CD4-positive, alpha-beta T cell treated with Interleukin-17A for 4 hours (primary cell): ENCODE measurements at places on chromosomes 1 and 21.

GRCh38 chr1:150568594-150568966, 10.8 kb downstream of the MCL1 start:
- no peak for DNase-seq

GRCh38 chr1:201708085-201708512, 120.9 kb upstream of the IPO9 start:
- DNase-seq, result no peak

GRCh38 chr1:31436596-31437432, 23.8 kb downstream of the SERINC2 start:
- no peak for DNase-seq

- no peak for DNase-seq
Measured at GRCh38 chr1:207919523-207920170, 8.7 kb upstream of the CD34 start.

- DNase-seq, result peak; percentile 63
Measured at GRCh38 chr1:22420455-22421053, 31.1 kb upstream of the ZBTB40 start.

GRCh38 chr1:160258177-160258798, 4.1 kb downstream of the DCAF8 start:
- no peak for DNase-seq

GRCh38 chr1:182084487-182085316, 23.2 kb upstream of the ZNF648 start:
- DNase-seq, result peak; percentile 86

- DNase-seq, result peak; percentile 86
Measured at GRCh38 chr1:26287033-26287711, 7.3 kb downstream of the SH3BGRL3 start.

GRCh38 chr21:29822064-29822463, 117.7 kb downstream of the GRIK1 start:
- no peak for DNase-seq

DNA sequence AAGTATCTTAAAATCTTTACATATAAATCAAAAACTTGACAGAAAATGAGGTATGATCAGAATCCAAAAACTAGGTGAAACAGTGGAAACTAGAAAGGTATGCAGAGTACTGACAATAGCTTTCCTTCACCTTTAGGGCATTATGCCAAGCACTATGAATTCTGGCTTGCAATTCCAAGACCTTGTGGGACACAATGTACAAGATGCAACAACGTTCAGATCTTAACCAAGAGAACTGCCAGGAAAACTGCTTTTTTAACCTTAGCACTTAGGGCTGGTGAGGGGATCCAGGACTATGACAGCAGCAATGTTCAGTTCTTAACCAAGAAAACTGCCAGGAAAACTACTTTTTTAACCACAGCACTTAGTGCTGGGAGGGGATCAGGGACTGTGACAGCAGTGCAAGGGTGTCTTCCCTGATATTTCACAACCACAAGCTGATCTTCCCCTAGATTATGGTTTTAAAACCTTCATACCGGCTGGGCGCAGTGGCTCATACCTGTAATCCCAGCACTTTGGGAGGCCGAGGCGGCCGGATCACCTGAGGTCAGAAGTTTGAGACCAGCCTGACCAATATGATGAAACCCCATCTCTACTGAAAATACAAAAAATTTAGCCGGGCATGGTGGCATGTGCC, 22.3 kb downstream of the FOXJ3 start:
- DNase-seq, result no peak

- DNase-seq, result no peak
Measured at GRCh38 chr1:212554401-212554800, 54.2 kb upstream of the ATF3 start.

GRCh38 chr1:59703226-59703917, 111.4 kb upstream of the HOOK1 start:
- no peak for DNase-seq

DNA sequence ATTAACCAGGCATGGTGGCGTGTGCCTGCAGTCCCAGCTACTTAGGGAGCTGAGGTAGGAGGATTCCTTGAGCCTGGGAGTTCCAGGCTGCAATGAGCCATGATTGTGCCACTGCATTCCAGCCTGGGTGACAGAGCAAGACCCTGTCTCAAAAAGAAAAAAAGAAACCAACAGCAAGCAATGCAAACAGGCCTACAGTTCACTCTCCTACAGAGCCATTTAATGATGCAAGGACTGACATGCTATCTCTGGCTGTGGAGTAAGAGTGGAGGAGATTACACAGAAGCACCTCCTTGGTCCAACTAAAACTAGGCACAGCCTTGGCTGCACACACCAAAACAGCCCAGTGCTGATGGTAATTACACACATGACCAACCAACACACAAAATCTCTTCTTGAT, 127.5 kb upstream of the SOD1 start:
- no peak for DNase-seq

GRCh38 chr1:21906173-21907078, 30.7 kb downstream of the HSPG2 start:
- DNase-seq, result no peak

DNA sequence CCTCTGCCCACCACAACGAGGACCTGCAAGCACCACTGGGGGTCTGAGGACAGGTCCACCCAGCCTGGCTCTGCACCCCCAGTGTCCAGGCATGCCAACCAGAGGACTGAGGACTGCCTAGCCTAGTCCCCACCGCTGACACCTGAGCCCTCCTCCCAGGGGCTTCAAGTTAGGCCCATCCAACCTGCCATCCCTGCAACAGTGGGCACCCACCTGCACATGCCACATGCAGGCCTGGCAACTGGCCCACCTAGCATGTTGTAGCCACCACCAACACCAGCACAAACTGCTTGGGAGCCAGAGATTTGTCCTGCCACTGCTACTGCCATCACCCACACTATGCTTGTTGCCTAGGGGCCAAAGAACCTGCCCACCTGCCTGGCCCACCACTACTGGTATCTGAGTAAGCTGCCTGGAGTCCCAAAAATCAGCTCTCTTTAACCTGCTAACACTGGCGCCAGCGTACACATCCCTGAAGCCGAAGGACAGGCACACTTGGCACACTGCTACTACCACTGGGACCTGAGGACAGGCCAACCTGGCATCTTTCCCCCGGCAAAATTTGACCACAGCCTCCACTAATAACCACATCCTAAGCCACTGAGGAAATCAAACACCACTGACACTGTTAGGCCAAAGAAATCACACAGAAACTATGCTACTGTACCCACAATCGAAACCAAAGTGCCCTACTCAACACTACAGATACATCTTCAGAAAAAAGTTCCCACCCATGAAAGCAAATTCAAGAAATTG, 61.5 kb downstream of the PSMG1 start:
- DNase-seq, result no peak

- DNase-seq, result no peak
Measured at GRCh38 chr1:182672487-182672836, 11.9 kb downstream of the RGS8 start.

GRCh38 chr1:55337801-55338447, 122.8 kb upstream of the USP24 start:
- DNase-seq, result no peak

GRCh38 chr1:186497651-186498050, 36.7 kb upstream of the PDC start:
- no peak for DNase-seq

DNA sequence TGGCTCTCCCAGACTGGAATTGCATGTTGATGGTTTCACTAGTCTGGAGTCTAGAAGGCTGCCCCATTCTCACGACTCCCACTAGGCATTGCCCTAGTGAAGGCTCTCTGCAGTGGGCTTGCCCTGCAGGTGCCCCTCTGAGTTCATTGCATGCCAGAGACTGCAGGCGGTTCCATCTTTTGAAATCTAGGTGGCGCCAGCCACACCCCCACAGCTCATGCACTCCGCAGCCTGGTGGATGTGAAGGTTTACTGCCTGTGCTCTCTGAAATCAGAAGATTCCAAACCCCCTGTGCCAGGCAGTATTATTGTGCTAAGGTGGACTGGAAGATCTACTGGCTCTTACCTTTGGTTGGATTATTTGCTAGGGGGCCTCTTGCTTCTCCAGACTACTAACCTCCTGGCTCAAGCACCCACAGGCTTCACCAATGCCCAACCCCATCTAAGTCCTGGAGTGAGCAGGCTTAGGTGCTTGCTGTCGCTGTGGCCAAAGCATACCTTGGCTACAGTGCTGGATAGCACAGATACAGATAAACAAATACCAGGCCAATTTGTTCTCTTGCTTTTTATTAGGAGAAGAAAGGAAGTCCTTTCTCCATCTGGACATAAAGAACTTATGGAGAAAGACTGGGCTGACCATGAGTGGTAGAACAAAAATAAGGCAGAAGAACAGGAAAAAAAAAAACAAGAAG, 83.5 kb upstream of the SIM2 start:
- DNase-seq, result no peak

DNA sequence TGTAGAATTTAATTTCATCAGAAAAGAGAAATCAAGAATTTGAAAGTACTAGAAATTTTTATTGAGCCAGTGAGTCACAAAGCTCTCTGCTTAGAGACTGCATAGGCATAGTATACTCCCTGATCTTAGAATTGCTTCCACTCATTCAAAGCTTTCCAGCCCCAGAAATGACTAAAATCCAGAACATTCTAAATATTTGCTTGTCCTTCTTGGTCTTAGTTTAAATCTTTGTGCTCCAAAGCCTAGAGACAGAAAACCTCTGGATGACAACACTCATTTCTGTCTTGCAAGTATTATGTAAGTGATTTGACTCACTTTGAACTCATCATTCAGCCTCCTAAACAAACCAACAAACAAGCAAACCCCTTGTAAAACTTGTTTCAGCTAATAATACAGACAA, 74.2 kb downstream of the PTPRC start:
- DNase-seq, result no peak

- DNase-seq, result no peak
Measured at GRCh38 chr21:16676391-16676790, 836.5 kb upstream of the CXADR start.

GRCh38 chr1:16006552-16007485, 2.8 kb downstream of the SRARP start:
- no peak for DNase-seq

- peak; percentile 60 for DNase-seq
Measured at GRCh38 chr1:9589144-9589718, 520 bp downstream of the TMEM201 start.

GRCh38 chr1:229942501-229942900, 124.5 kb upstream of the GALNT2 start:
- DNase-seq, result no peak

- no peak for DNase-seq
Measured at GRCh38 chr1:232422898-232423297, 207.0 kb downstream of the SIPA1L2 start.

- no peak for DNase-seq
Measured at GRCh38 chr21:28627691-28628090, 365.0 kb downstream of the LTN1 start.

- no peak for DNase-seq
Measured at GRCh38 chr1:40075266-40075665, 21.8 kb downstream of the PPT1 start.

GRCh38 chr1:94199398-94199797, 38.0 kb downstream of the ARHGAP29 start:
- DNase-seq, result no peak

GRCh38 chr1:115118611-115119010, 29.3 kb upstream of the TSPAN2 start:
- no peak for DNase-seq

- no peak for DNase-seq
Measured at GRCh38 chr1:19757641-19758040, 42.1 kb downstream of the TMCO4 start.

DNA sequence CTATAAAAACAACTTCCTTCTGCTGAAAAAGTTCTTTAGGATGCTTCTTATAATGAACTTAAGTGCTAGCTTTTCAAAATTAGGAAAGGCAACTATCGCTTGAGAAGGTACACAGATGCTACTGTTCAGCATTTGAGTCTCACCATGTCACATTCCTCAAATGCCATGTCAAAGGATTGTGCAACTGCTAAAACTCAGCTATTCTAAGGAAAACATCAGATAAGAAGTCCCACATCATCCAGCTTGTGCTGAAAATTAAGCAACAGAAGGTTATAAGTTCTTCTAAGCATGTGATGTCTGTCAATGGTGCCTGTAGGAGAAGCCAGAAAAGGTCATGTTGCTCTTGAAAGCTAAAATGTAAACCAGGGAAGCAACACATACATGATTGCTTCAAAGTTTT, 36.5 kb downstream of the MCOLN2 start:
- no peak for DNase-seq

- DNase-seq, result no peak
Measured at GRCh38 chr1:8516793-8517556, 199.1 kb downstream of the SLC45A1 start.

DNA sequence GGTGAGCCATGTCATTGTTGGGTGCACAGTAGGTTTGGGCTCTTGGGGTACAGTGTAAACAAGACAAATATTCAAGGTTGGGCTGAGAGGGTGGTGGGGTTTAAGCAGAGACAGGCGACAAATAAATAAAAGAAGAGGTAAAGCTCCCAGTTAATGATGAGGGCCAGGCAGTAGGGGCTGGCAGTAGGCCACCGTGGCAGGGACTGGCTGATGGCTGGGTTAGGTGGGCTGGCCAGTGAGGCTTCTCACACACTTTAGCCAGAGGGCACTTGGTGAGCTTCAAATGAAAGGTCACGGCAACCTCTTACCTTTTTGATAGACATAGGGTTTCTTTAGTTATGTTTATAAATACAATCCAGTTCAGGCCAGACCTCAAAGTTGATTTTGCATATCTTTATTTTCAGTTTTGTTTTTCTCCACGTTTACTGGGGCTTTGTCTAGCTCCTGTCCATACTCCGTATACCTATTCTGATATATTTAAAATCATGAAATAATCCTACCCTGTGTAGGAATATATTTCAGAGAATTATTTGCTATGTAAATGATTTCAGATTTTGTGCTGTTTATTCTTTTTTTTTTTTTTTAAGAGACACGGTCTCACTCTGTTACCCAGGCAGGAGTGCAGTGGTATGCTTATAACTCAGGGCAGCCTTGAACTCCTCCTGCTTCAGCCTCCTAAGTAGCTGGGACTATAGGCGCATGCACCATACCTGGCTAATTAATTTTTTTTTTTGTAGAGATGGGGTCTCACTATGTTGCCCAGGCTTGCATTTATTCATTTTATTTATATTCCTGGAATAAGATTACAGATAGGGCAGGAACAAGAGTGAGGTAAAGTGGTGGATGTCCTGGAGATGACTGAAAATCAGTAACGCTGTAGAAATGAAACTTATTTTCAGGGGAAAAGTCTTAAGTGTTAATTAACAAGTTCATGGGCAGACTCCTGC, 122.7 kb downstream of the RYR2 start:
- DNase-seq, result no peak

DNA sequence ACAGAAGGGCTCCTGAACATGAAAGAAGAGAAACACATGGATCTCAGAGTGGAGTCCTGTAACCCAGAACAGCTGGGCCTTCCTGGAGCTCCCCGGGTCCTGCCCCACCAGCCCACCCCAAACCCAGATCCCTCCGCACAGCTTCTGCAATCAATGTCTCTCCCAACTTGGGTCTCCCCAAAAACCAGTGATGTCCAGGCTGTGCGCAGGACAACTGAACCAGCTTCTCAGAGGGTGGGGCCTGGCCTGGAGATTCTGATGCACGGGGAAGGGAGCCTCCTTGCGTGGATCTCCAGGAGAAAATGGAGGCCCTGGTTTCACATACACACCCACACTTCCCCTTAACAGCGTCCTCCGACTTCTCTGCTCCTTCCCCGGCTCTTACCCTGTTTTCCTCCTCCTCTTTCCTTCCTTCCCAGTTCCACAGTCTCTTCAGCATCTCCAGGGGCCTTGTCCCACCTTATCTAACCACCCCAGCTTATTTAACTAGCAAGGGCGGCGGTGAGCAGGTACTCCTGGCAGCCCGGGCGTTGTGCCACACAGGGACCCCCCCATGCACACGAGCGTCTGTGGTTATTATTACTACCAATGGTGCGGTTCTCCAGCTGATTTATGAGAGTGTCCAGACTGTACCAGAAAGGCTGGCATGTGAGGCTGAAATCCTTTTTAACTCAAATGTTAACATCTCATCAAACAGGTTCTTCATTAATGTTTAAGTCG, 11.2 kb upstream of the MX2 start:
- no peak for DNase-seq

- no peak for DNase-seq
Measured at GRCh38 chr1:26627954-26628353, 67.9 kb upstream of the ARID1A start.
